ENCODE measurements at places on chromosomes 5 and 9.

GRCh38 chr9:27499451-27499850 lies 24.6 kb upstream of the IFNK start:
- no peak for DNase-seq

GRCh38 chr5:177353093-177353492 lies 1.6 kb upstream of the LMAN2 start:
- DNase-seq: no peak

GRCh38 chr5:1555011-1555807 lies 31.4 kb upstream of the LPCAT1 start:
- DNase-seq: no peak

DNA sequence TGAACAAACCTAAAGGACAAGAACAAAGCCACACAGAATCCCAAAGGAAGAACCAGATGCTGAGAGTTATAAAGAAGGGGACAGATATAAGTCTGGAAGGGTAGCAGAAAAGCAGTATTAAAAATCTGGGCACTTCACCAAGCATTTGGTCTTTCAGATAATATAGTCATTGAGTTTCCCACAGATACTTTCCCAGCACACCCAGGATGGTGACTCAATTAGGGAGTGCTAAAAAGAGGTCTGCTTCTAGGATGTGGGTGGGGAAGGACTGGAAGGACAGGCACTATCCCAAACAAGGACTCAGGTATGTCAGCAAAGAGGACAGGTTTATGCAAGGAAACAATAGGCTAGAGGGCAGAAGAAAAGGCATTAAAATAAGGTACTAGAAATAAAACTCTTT lies 59.3 kb downstream of the DIAPH1 start:
- no peak for DNase-seq

Measured in endothelial cell (in vitro differentiated cells).